ENCODE measurements at places on chromosomes 2 and 18. TPM values are rescaled to one million over a fixed set of nuclear protein-coding genes. Genes with fewer than 3 reads are reported as not detected.

- no peak overlapping the region for H3K4me3 ChIP-seq
- no peak for DNase-seq
- no peaks in the 10 kb centered on the region for H3K4me1 ChIP-seq
- no peak overlapping the region for H3K27ac ChIP-seq
- H3K36me3 ChIP-seq: no peaks in the 10 kb centered on the region
- no peaks in the 10 kb centered on the region for H3K27me3 ChIP-seq
Observed at GRCh38 chr18:37432436-37433195, 133.0 kb downstream of the CELF4 start.

Gene GDF7
- total RNA-seq: not detected

DNA sequence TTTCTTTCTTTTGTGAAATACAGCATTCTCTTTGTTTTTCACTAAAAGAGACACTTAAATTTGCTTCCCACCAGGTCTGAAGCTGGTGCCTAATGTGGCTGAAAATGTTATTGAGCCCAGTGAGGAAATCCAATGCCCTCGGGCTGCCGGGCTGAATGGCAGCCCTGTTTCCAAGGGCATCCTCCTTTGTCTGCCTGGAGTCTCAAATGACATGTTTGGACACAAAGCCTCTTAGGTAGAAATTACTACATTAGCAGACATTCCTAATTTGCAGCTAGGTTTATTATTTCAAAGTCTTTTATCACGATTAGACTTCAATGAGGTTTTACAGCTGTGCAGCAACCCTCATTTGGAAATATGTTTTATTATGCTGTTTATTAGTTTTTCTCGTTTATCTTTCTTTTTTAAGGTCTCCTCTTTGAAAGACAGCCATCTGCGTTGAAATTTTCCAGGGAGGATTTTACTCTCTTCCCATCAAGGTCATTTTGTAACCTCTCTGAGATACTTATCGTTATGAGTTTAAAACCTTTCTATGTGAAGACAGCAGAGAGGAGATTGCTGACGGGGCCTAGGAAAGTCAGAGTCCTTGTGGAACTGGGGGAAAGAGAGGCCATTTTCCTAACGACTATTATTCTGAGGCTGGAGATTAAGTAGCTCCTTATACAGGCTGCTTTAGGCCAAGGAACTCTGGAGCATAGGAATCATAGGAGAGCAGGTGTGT is 59.0 kb upstream of the ZNF532 start:
- no peaks in the 10 kb centered on the region for H3K36me3 ChIP-seq
- no peaks in the 10 kb centered on the region for H3K27me3 ChIP-seq
- DNase-seq: no peak
- no peak overlapping the region for H3K4me3 ChIP-seq
- H3K27ac ChIP-seq: no peak overlapping the region

- no peaks in the 10 kb centered on the region for H3K27me3 ChIP-seq
- DNase-seq: no peak
- no peak overlapping the region for H3K4me3 ChIP-seq
- H3K4me1 ChIP-seq: peaks cover 10% of the 10 kb centered on the region
Observed at GRCh38 chr2:232728785-232729184, 31.7 kb downstream of the GIGYF2 start.

Gene UGT1A10
- not detected for total RNA-seq

Gene SIGLEC15
- total RNA-seq: not detected

- H3K27me3 ChIP-seq: no peaks in the 10 kb centered on the region
- H3K27ac ChIP-seq: no peak overlapping the region
- no peaks in the 10 kb centered on the region for H3K36me3 ChIP-seq
- H3K4me3 ChIP-seq: no peak overlapping the region
- no peak for DNase-seq
- peaks cover 42% of the 10 kb centered on the region for H3K4me1 ChIP-seq
Observed at GRCh38 chr2:102066554-102066953, 74.8 kb downstream of the IL1R2 start.

DNA sequence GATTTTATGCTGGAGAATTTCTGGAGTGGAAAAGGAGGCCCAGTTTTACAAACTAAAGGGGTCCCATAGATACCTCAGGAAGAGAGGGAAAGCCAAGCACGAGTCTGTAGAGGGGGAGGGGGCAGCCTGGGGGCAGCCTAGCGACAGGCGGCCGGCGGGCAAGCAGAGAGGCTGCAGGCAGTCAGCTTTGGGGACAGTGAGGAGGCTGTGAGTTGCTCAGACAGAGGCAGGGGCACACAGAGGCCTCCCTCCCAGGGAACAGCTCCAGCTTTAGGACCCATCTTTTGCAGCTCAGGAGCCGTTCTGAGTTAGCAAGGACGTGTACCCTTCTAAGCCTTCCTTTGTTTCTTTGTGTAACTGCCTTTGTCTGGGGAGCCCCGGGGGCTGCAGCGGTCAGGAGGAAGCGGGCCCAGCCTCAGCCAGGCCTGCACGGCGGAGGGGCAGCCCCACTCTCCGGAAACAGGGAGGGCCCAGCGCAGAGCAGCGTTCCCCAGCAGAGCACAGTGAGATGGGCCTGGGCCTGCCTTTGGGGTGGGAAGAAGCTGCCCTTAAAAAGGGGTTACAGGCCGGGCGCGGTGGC is 41.1 kb upstream of the RALBP1 start:
- H3K36me3 ChIP-seq: no peaks in the 10 kb centered on the region
- no peak overlapping the region for H3K27ac ChIP-seq
- no peaks in the 10 kb centered on the region for H3K27me3 ChIP-seq
- H3K4me1 ChIP-seq: peaks cover 5% of the 10 kb centered on the region
- no peak for DNase-seq

GRCh38 chr18:61845197-61845596 is 47.6 kb downstream of the RNF152 start:
- H3K4me1 ChIP-seq: no peaks in the 10 kb centered on the region
- H3K4me3 ChIP-seq: no peak overlapping the region
- H3K27ac ChIP-seq: no peak overlapping the region
- DNase-seq: no peak
- no peaks in the 10 kb centered on the region for H3K36me3 ChIP-seq

DNA sequence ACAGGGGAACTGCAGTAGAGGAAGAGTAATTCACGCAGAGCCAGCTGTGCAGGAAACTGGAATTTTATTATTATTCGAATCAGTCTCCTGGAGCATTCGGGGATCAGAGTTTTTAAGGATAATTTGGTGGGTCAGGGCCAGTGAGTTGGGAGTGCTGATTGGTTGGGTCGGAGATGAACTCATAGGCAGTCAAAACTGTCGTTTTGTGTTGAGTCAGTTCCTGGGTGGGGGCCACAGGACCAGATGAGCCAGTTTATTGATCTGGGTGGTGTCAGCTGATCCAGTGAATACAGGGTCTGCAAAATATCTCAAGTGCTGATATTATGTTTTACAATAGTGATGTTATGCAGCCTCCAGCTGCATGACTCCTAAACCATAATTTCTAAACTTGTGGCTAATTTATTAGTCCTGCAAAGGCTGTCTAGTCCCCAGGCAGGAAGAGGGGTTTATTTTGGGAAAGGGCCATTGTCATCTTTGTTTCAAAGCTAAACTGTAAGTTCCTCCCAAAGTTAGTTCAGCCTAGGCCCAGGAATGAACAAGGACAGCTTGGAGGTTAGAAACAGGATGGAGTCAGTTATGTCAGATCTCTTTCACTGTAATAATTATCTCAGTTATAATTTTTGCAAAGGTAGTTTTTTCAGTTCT is 67.0 kb downstream of the ASAP2 start:
- H3K27me3 ChIP-seq: no peaks in the 10 kb centered on the region
- DNase-seq: no peak
- H3K27ac ChIP-seq: no peak overlapping the region
- H3K36me3 ChIP-seq: peaks cover 14% of the 10 kb centered on the region
- H3K4me1 ChIP-seq: peaks cover 25% of the 10 kb centered on the region

GRCh38 chr18:56565046-56565445 is 73.3 kb downstream of the TXNL1 start:
- DNase-seq: no peak
- no peaks in the 10 kb centered on the region for H3K36me3 ChIP-seq
- H3K27ac ChIP-seq: no peak overlapping the region
- no peaks in the 10 kb centered on the region for H3K4me1 ChIP-seq
- no peak overlapping the region for H3K4me3 ChIP-seq

GRCh38 chr2:42775810-42776209 is 11.9 kb upstream of the OXER1 start:
- H3K4me1 ChIP-seq: no peaks in the 10 kb centered on the region
- no peaks in the 10 kb centered on the region for H3K36me3 ChIP-seq
- H3K27me3 ChIP-seq: no peaks in the 10 kb centered on the region
- H3K27ac ChIP-seq: no peak overlapping the region

Gene PNPT1
- 56.8 TPM for total RNA-seq

DNA sequence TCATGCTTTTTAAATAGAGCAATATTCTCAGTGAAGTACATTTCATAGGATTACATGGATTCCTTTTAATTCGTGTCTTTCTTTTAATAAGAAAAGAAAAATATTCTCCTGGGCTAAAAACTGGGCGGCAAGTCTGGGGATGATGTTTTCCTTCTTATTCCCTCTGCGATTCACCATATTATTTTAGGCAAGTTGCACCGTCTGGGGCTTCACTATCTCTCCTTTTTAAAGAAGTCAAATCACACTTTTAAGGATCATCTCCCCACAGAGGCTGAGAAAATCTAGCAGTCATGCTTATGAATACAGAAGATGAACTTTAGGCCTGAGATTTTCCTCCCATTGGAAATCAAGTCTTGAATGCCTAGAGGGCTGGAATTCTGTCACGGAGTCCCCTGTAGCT is 104.1 kb downstream of the COPS8 start:
- no peak for DNase-seq
- H3K4me1 ChIP-seq: no peaks in the 10 kb centered on the region
- H3K27ac ChIP-seq: no peak overlapping the region
- H3K27me3 ChIP-seq: no peaks in the 10 kb centered on the region

DNA sequence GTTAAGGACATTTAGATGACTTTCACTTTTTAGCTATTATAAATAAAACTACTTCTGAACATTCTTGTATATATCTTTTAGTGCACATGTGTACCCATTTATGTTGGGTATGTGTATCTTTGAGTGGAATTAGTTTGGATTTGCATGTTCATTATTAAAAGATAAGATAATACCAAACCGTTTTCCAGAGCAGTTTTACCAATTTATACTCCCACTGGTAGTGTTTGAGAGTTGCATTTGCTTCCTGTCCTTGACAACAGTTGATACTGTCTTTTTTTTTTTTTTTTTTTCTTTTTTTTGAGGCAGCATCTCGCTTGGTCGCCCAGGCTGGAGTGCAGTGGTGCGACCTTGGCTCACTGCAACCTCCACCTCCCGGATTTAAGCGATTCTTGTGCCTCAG is 23.3 kb downstream of the SLC30A6 start:
- H3K27me3 ChIP-seq: no peaks in the 10 kb centered on the region
- no peaks in the 10 kb centered on the region for H3K4me1 ChIP-seq
- H3K36me3 ChIP-seq: peaks cover 50% of the 10 kb centered on the region
- peak overlapping the region; percentile 4 for H3K27ac ChIP-seq
- H3K4me3 ChIP-seq: no peak overlapping the region
- no peak for DNase-seq

DNA sequence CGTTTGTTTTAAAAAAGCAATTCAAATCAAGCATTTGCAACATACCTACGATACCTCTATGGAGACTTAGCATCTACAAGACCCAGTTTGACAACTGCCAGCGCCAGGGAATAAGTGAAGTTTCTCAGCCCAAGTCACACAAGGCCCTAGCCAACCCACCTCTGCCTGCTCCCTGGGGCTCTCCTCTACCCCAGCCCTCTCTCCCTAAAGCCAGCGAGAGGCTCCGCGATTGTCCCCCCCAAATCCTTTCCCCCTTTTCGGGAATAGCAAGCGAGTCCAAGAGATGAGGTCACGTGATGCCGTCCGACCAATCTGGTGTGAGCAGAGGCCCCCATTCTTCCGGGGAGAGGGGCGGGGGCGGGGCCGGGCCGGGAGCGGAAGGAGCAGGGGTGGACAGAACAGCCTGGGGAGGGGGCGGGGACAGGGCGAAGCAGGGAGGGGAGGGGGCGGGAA is 102.2 kb upstream of the RAB6C start:
- DNase-seq: peak; percentile 80
- H3K36me3 ChIP-seq: no peaks in the 10 kb centered on the region
- H3K27me3 ChIP-seq: no peaks in the 10 kb centered on the region

DNA sequence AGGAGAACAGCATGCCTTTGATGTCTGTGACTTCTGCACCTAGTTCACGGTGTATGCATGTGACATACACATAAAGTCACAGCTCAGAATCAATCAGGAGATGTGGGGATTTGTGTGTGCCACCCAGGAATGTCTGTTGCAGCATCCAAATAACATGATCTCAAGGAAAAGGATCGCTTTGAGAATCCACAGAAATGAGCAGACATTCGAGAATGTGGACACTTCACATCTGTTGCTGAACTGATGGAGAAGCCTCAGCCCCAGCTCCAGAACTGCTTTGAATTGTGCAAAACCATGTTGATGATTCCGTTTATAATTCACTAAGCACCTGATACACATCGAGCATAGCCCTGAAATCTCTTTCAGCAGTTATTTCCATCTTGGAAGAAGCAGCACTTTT is 208.6 kb downstream of the CMPK2 start:
- H3K27ac ChIP-seq: no peak overlapping the region
- no peaks in the 10 kb centered on the region for H3K27me3 ChIP-seq
- no peaks in the 10 kb centered on the region for H3K36me3 ChIP-seq
- H3K4me3 ChIP-seq: no peak overlapping the region

DNA sequence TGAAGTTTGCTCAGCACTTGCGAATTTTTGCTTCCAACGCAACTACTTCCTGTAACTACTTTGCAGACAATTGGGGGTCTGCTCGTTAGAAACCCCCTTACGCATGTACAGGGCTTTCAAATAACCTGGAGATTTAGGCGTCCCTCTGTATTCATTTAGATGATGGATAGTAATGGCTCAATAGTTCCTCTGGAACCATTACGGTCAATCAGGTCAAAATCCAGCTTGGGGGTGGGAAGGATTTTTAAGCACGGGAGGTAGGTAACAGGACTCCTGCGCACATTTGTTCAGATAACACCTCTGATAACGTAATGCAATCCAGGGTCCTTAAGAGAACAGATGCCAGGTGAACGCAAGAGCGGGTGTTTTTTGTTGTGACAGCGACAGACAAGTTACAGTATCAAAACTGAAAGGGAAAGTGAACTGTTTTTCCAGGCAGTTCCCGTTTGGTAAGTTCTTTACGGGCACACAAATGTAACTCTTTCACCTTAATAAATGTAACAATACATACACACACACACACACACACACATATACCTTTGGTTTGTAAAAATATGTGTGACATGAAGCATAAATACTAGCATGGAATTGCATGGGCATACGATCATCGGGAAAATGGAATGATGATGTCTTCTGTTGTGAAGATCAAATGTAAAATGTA is 3.8 kb upstream of the OSR1 start:
- no peaks in the 10 kb centered on the region for H3K27me3 ChIP-seq
- peak overlapping the region; percentile 21 for H3K27ac ChIP-seq
- peaks cover 6% of the 10 kb centered on the region for H3K4me1 ChIP-seq
- DNase-seq: peak; percentile 36
- peak overlapping the region; percentile 87 for H3K4me3 ChIP-seq

Data from MCF 10A (cell line).